ENCODE measurements at places on chromosomes 2 and 18. TPM values are rescaled to one million over a fixed set of nuclear protein-coding genes. Genes with fewer than 3 reads are reported as not detected.
A peak's percentile ranks its signal among the peaks of the same experiment; 100 is the strongest.

ANKRD30BL gene
- not detected for total RNA-seq

ARL4C gene
- 17.9 TPM for total RNA-seq

TRABD2A gene
- 7.2 TPM for total RNA-seq

- DNase-seq, result no peak
These were observed 147.1 kb downstream of the COL4A4 start for GRCh38 chr2:227016894-227017293.

- DNase-seq, result no peak
These were observed 162.2 kb upstream of the HNMT start for GRCh38 chr2:137802038-137802437.

DNA sequence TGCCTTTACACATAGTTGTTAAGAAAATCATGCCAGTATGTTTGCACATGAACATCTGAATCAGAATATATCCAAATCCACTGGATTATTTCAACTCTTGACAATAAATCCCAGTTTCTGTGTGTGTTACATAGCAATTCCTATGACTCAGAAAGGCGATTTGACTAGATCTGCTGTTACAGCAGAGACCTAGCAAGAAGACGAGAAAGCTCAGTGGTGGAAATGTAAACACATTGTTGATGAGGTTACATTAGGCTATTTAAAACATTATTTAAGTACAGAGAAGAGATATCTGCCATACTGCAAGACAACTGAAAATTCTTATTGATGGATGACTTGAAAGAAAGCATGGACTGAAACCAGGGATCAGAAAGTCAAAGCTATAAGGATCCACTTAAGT lies 73.0 kb upstream of the SMIM21 start:
- no peak for DNase-seq

- no peak for DNase-seq
These were observed 822 bp upstream of the GPD2 start for GRCh38 chr2:156435396-156435717.

DNA sequence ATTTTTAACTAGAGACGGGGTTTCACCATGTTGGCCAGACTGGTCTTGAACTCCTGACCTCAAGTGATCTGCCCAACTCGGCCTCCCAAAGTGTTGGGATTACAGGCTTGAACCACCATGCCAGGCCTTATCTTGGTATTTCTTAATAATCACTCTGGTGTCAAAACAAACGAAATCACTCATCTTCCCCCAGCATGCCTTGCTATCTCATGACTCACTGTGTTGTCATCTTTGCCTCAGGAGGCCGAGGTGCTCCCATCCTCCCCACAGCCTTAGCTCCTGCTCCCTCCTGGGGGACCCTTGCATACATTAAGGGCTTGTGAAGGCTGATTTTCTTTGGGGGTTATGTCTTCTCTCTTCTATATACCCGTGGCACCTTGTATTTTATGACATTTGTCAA lies 250.1 kb upstream of the DPP10 start:
- DNase-seq, result no peak

DNA sequence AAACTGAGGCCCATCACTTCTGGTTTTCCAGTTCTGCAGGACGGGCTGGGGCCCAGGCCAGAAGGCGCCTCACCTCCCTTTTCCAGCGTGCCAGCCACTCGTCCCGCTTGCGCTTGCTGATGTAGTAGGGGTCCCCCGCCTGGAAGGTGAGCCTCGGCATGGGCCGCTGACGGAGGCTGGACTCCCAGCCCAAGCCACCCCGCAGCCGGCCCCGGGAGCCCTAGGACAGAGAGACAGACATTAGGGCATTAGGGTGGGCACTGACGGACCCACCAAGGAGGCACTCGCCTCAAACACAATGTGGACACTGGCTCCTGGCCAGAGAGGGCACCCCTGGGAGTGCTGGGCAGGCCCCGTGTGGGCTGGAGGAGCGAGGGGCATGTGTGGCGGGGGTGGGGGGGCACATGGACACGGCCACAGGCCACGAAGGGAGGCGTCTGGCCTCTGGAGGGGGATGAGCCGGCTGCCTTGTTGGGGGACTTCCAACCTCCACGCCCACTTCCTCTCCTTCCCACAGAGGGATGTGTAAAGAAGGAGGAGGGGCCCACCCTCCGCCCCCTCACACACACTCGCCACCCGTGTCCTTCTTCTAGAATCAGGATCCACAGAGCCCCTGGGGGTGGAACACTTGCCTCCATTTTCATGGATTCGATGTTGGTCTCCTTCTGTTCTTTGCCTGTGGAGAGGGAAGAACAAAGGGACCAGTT lies 66.7 kb downstream of the DNMT3A start:
- no peak for DNase-seq

DNA sequence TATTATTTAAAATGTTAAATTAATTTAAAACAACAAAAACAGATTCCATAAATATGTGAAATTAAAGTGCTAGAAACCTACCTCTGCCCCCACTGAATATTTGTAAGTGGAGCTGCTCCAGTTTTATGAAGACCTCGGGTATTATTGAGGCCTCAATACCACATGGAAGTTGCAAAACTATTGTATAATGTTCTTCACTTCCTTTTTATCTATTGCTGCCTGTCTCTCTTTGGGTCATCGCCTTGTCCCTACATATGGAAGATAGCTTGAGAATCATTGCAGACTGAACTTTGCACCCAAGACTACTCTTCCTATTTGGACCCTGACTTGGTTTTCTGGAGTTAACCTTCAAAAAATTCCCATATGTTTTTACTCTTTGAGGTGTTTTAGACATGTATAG lies 212.1 kb upstream of the NETO1 start:
- no peak for DNase-seq

GRCh38 chr18:34224423-34225217 lies at the start of gene NOL4:
Gene NOL4 (minus strand): TSS chr18:34224913. CDS start chr18:34223253, 1,660 bp downstream.
- peak; percentile 76 for DNase-seq

DNA sequence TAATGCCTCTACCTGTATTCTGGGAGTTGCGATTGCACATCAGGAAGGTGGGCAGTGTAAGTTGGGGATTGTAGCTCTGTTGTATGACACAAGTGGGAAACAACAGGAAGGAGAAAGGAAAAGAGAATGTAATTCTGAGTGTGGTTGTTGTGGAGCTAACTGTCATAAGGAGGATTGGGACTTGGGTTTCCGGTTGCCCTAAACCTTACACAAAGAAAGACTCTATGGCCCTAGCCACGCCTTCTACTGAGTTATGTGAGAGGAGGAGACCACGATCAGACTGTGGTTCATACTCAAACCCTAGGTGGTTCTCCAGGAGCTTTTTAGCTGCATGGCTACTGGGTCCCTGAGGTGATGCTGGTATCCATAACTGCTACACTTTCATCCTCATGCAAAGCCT lies 86.5 kb downstream of the TANC1 start:
- DNase-seq, result no peak

GRCh38 chr2:237491515-237492118 lies 4.6 kb downstream of the MLPH start:
- DNase-seq, result no peak
